ENCODE measurements at places on chromosomes 1 and 21. TPM values are rescaled to one million over a fixed set of nuclear protein-coding genes. Genes with fewer than 3 reads are reported as not detected.
A peak's percentile ranks its signal among the peaks of the same experiment; 100 is the strongest.

DNA sequence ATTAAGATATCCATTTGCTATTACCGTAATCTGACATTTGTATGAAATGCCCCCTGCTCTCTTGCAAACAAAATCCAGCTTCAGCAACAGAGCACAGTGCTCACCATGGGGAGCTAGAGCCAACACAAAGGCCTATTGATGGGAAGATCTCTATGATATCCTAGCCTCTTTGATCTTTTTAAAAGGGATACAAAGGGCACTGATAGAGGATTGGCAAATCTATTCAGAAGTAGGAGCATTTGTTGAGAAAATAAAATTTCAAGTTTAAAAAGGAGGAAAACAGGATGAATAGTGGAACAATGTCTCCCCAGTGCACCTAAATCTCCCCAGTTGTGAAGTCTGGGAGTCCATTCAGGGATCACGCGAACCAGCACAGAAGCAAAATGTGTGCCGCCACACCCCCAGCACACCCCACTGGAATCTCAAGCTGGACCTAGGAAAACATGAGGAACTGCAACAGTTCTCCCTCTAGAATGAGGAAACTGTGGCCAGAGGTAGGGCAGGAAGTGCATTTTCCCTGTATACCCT, 32.2 kb downstream of the MRAP start:
- DNase-seq, result no peak

- no peak for DNase-seq
Measured at GRCh38 chr21:33663241-33663640, 20.9 kb downstream of the ITSN1 start.

GRCh38 chr1:53963460-53963859, 17.3 kb downstream of the LRRC42 start:
- no peak for DNase-seq

DNA sequence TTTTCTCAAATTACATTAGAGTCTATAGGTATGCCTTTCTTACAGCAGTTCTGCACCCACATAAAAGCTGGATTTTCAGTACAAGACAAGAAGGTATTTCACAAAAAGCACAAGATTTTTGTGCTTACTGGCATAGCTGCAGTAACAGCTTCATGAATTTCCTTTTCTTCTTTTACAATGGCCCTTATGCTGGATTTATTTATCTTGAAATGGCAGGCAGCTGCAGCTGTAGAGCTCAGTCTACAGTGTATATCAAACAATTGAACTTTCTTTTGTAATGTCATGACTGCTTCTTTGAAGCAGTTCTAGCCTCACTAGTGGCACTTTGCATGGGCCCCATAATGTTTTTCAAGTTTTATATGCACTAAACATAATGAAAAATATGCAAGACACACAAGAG, 510.2 kb downstream of the KCNT2 start:
- no peak for DNase-seq

- no peak for DNase-seq
Measured at GRCh38 chr1:50966991-50967390, 3.1 kb upstream of the CDKN2C start.

DNA sequence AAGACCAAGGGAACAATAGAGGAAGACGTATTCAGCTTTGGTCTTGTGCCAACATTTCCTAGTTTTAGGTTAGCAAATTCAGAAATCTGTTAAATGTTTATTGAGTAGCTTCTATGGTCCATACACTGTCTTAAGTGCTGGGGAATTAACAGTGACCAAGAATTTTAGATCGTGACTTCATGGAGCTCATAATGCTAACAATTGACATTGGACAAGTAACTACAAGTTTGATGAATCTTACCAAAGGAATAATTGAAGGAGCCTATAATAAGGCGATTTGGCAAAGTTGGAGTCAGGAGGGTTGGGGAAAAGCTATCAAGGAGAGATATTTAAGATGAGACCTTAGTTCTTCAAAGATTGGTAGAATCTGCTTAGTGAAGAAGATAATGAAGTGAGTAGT, 1.4 kb upstream of the SLAMF9 start:
- DNase-seq, result no peak

DNA sequence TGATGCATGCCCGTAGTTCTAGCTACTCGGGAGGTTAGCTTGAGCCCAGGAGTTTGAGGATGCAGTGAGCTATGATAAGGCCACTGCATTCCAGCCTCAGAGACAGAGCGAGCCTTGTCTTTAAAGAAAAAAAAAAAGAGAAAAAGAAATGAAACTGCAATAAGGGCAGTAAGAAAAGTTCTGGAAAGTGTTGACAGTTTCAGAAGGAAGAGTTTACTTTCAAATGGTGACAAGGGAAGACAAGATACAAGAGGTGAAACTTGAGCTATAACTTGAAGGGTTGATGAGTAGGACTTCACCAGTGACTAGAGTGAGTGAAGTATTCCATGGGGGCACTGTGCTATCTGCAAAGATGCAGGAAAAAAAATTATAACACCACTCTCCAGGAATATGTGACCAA, 125.0 kb downstream of the AKT3 start:
- no peak for DNase-seq

DNA sequence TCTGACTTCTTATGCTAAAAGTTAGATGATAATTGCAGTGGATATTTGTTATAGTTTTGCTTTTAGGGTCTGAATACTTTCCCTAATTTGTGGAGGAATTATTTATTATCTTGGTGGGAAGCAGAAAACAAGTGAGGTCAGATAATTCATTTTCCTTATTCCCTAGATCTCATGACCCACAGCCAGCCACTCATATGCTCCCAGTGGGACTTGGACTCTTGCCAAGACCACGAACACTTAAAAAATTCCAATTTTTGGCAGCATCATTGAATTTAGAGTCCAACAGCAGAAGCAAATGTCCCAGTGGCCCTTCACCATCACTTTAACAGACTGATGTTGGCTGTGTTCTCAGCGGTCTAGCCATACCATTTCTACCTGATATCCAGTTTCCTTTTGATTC, 204.2 kb downstream of the HMCN1 start:
- no peak for DNase-seq

DNA sequence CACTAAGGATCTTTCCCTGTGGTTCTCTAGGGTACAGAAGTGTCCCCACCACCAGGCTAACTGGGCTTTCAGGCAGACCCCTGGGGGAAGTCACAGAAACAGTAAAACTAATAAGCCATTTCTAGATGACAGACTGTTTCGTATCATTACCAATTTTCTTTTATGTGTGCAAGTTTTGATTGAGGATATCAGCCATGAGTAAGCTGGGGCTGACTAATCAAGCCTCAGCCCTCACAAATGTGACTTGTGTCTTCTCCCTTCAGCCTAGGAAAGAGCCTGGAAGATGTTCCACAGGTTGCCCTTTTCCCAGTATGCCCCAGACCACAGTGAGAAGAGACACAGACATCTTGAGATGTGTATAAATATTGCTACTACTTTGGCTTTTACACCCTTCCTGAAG, 10.5 kb downstream of the PTGFRN start:
- no peak for DNase-seq

GRCh38 chr1:117301901-117302300, 65.3 kb upstream of the MAN1A2 start:
- DNase-seq, result no peak

DNA sequence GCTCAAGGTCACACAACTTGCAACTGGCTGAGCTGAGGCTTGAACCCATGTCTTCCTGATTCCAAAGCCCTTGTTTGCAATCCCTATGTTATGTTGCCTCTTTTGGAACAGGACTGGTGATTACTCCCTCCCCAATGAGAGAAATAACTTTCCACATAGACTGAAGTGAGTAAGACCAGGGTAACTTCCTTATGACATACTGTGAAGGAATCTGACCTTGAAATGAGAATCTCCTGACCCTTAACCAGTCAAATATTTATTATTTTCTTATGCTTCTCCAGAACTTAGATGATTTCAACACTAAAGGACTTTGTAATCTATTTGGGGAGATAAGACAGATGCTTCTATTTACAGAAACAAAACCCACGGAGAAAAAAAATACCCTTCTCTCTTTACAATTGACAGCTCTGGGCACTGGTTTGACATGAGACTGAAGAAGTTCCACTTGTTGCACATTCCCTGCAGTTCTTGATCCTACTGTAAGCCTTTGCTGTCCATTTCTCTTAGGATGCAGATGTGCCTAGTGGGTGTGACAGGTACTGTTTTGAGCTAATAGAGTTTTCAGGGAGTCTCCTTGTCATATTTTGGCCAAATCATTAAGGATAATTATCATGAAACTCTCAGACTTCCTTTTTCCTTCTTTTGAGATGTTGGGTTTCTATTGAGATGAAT, 3.9 kb upstream of the RPTN start:
- peak; percentile 45 for DNase-seq

DNA sequence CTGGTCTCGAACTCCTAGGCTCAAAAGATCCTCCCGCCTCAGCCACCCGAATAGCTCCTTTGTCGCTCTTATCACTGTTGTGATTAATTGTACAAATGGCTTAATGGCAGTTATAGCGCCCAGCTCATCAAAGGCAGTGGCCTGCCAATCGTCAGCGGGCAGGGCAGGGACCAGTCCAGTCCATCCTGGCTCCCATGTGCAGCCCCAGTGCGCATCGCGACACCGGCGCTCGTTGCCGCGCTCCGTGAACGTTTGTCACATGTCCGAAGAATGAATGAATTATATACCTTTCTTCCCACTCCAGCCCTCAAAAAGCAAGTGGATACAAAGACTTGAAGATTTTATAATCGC, 18.4 kb downstream of the MTX1 start:
- peak; percentile 80 for DNase-seq

DNA sequence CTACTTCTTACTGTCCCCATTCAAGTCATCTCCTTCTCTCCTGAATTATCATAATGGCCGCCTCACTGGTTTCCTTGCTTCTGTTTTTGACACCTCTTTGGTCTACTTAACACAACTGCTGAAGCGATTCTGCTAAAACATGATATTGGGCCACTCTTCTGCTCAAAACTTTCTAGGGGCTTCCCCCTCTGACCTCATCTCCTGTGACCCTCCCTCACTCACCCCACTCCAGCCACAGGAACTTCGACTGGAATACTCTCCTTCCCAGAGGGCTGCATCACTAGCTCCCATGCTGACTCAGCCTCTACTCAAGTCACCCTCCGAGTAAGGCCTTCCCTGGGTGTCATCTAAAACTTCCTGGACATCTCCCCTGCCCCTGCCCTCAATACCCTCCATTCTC, 35.7 kb downstream of the NRIP1 start:
- DNase-seq, result no peak

- DNase-seq, result no peak
Measured at GRCh38 chr1:109658533-109659042, 2.7 kb downstream of the GSTM4 start.

DNA sequence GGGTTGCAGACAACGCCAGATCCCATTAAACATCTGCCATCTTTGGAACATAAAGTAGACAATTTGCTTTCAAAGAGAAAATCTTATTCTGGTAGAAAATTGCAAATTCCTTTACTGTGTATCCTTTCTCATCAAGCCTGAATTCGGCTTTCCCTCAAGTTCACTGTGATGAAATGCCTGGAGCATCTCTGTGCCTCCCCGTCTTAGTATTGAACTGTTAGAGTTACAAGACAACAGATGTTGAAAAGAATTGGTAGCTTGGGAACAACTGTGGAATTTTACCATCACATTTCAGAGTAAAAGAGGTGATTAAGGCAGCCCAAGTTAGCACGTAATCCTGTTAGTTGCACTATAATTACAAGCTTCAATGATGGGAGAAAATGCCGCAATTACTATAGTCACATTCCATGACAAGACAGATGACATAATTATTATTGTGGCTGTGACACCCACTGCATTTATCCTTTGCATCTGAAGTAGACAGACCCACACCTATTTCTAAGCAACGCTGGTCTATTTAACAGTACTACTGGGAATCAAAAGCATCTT, 54.4 kb upstream of the B3GALNT2 start:
- no peak for DNase-seq

GRCh38 chr1:5819391-5820025, 172.7 kb downstream of the NPHP4 start:
- DNase-seq, result no peak

GRCh38 chr1:179709841-179710329, 33.2 kb upstream of the FAM163A start:
- peak; percentile 70 for DNase-seq

DNA sequence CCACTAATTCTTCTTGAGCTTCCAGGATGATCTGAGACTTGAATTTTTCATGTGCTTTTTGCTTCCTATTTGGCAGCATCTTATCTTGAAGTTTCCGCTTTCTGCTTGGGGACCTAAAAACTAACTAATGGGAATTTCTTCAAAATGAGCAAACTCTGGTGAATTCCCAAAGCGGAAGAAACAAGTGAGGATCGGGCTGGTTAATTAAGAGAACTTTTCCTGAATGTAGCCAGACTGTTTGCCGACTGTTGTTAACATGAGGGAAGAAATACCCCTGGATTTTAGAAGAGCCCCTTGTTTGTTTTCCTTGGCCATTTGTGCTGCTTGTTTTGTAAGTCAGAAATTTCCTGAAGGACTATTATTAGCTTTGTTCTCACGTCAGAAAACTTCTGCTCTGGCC, 6.1 kb upstream of the SELE start:
- no peak for DNase-seq

- no peak for DNase-seq
Measured at GRCh38 chr1:232031156-232031555, 404.6 kb downstream of the DISC1 start.

Gene CYB5RL
- polyA plus RNA-seq, result 8.2 TPM

Gene CITED4
- polyA plus RNA-seq, result 4.3 TPM

Gene PDE9A
- polyA plus RNA-seq, result 19.8 TPM

Gene LORICRIN
- polyA plus RNA-seq, result not detected

Gene OPTC
- polyA plus RNA-seq, result not detected

Gene ADAM15
- 38.6 TPM for polyA plus RNA-seq

Gene AVPR1B
- polyA plus RNA-seq, result 0.81 TPM

Gene GPR37L1
- polyA plus RNA-seq, result 0.10 TPM

Gene KIF2C
- polyA plus RNA-seq, result 10.9 TPM

Data from large intestine (tissue), 12 donors.